ENCODE measurements at places on chromosomes 13 and 19. TPM values are rescaled to one million over a fixed set of nuclear protein-coding genes. Genes with fewer than 3 reads are reported as not detected.

Gene KCNC3
- total RNA-seq, result 2.3 TPM

- H3K36me3 ChIP-seq, result no peaks in the 10 kb centered on the region
- no peak overlapping the region for H3K4me3 ChIP-seq
- H3K27me3 ChIP-seq, result no peaks in the 10 kb centered on the region
Observed at GRCh38 chr13:84810781-84811180, 928.5 kb upstream of the SLITRK1 start.

- DNase-seq, result no peak
- no peaks in the 10 kb centered on the region for H3K4me1 ChIP-seq
- H3K27me3 ChIP-seq, result peaks cover 2% of the 10 kb centered on the region
- no peak overlapping the region for H3K27ac ChIP-seq
- no peaks in the 10 kb centered on the region for H3K36me3 ChIP-seq
Observed at GRCh38 chr19:11633223-11633622, 35.9 kb downstream of the ZNF627 start.

Gene MEIOSIN
- not detected for total RNA-seq

- peak overlapping the region; percentile 92 for H3K4me3 ChIP-seq
- no peaks in the 10 kb centered on the region for H3K27me3 ChIP-seq
- no peak for DNase-seq
- H3K36me3 ChIP-seq, result peaks cover 46% of the 10 kb centered on the region
- H3K27ac ChIP-seq, result peak overlapping the region; percentile 84
- peaks cover 24% of the 10 kb centered on the region for H3K4me1 ChIP-seq
Observed at GRCh38 chr19:52786078-52786463, 520 bp downstream of the ZNF600 start.

Gene ZNF536
- total RNA-seq, result not detected

- peaks cover 83% of the 10 kb centered on the region for H3K4me1 ChIP-seq
- DNase-seq, result peak; percentile 79
- H3K36me3 ChIP-seq, result peaks cover 32% of the 10 kb centered on the region
- peak overlapping the region; percentile 95 for H3K27ac ChIP-seq
- H3K4me3 ChIP-seq, result peak overlapping the region; percentile 49
Observed at GRCh38 chr13:99354371-99354951, 47.3 kb upstream of the GPR183 start.

GRCh38 chr13:102295316-102296048, 106.4 kb downstream of the FGF14 start:
- H3K4me1 ChIP-seq, result no peaks in the 10 kb centered on the region
- no peak overlapping the region for H3K4me3 ChIP-seq
- H3K36me3 ChIP-seq, result no peaks in the 10 kb centered on the region
- no peaks in the 10 kb centered on the region for H3K27me3 ChIP-seq
- DNase-seq, result no peak
- no peak overlapping the region for H3K27ac ChIP-seq

Gene PROSER1
- 65.0 TPM for total RNA-seq

- peaks cover 22% of the 10 kb centered on the region for H3K4me1 ChIP-seq
- H3K4me3 ChIP-seq, result no peak overlapping the region
- H3K36me3 ChIP-seq, result no peaks in the 10 kb centered on the region
- no peak for DNase-seq
- no peaks in the 10 kb centered on the region for H3K27me3 ChIP-seq
Observed at GRCh38 chr19:45163751-45164460, 3.1 kb upstream of the NKPD1 start.

- no peaks in the 10 kb centered on the region for H3K27me3 ChIP-seq
- DNase-seq, result no peak
- H3K27ac ChIP-seq, result no peak overlapping the region
- H3K4me3 ChIP-seq, result no peak overlapping the region
- H3K36me3 ChIP-seq, result peaks cover 1% of the 10 kb centered on the region
Observed at GRCh38 chr13:23859904-23860303, 29.3 kb downstream of the MIPEP start.

DNA sequence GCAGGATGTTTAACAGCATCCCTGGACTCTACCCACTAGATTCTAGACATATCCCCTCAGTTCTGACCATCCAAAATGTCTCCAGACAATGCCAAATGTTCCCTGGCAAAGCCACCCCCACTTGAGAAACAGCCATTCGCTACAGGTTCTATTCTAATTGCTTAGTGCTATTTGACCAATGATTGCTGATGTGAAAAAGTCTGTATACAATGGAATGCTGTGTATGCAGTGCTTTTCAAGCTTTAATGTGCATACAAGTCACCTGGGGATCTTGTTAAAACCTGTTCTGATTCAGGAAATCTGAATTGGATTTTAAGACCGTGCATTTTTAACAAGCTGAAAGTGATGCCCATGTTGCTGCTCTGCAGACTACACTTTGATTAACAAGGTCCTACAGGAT, 331.8 kb upstream of the KLF12 start:
- no peaks in the 10 kb centered on the region for H3K36me3 ChIP-seq
- H3K27me3 ChIP-seq, result peaks cover 2% of the 10 kb centered on the region
- H3K4me1 ChIP-seq, result no peaks in the 10 kb centered on the region
- H3K27ac ChIP-seq, result no peak overlapping the region
- no peak for DNase-seq

Gene SSC5D
- 0.79 TPM for total RNA-seq

Gene ACER1
- total RNA-seq, result 0.26 TPM

- no peaks in the 10 kb centered on the region for H3K27me3 ChIP-seq
- H3K36me3 ChIP-seq, result no peaks in the 10 kb centered on the region
- H3K4me3 ChIP-seq, result no peak overlapping the region
- no peaks in the 10 kb centered on the region for H3K4me1 ChIP-seq
- no peak overlapping the region for H3K27ac ChIP-seq
Observed at GRCh38 chr13:83618966-83619365, 263.3 kb downstream of the SLITRK1 start.

Gene BAX
- total RNA-seq, result 377 TPM

Gene C5AR1
- not detected for total RNA-seq

GRCh38 chr19:18131841-18132596, 20.9 kb upstream of the PIK3R2 start:
- no peak for DNase-seq
- H3K27ac ChIP-seq, result no peak overlapping the region
- no peaks in the 10 kb centered on the region for H3K27me3 ChIP-seq
- peaks cover 10% of the 10 kb centered on the region for H3K4me1 ChIP-seq
- no peak overlapping the region for H3K4me3 ChIP-seq

DNA sequence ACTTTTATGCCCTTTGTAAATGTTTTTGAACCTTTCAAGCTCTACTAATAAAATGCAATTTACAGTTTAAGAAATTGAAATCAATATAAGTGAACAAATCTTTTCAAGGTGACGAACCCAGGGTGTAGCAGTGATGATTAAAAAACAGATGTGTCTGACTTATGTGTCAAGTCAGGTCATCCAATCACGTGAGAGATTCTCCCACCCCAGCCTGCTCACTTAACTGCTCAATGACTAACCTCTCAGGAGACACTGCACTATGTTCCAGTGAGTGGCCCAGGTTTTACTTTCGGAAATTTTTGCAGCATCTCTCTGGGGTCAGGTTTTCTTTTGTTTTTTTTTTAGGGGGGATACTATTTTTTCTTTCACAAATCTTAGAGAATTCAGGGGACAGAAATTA, 60.7 kb downstream of the ZNF429 start:
- H3K4me3 ChIP-seq, result no peak overlapping the region
- no peaks in the 10 kb centered on the region for H3K4me1 ChIP-seq
- DNase-seq, result no peak
- H3K27ac ChIP-seq, result no peak overlapping the region
- H3K27me3 ChIP-seq, result no peaks in the 10 kb centered on the region

DNA sequence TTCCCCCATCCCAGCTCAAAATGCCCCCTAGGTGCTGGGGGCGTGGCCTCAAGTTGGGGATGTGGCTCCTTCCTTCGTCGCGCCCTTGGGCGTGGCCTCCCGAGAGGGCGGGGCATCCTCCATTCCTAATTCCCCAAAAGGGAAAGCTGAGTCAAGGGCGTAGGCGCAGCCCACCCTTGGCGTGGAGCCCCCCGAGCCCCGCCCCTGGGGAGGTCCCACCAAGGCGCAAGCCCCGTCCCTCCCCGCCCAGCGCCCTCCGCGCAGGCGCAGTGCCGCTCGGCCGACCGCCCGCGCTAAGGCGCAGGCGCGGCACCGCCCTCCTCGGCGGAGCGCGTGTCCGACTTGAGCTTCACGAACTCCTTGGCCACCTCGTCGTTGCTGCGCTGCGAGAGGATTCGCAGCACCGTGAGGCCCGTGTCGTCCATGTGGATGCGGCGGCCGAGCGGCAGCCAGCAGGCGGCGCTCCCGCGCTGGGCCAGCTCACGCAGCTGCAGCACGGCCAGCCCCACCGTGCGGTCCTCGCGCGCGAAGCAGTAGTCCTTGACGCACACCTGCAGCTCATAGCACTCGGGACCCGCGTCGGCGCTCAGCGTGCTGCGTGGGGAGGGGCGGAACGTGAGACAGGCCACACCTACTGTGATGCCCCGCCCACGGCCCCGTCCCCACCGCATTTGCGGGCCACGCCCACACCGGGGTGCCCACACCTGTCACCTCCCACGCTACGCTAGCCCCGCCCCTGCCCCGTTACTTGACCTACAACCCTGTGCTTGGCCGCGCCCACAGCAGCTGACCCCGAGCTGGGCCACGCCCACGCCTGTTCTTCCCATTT, 50.5 kb downstream of the COLGALT1 start:
- H3K27me3 ChIP-seq, result peaks cover 35% of the 10 kb centered on the region
- H3K36me3 ChIP-seq, result no peaks in the 10 kb centered on the region
- H3K4me3 ChIP-seq, result peak overlapping the region; percentile 63
- peak overlapping the region; percentile 9 for H3K27ac ChIP-seq
- peak; percentile 87 for DNase-seq

- DNase-seq, result no peak
- peaks cover 65% of the 10 kb centered on the region for H3K4me1 ChIP-seq
- peak overlapping the region; percentile 89 for H3K27ac ChIP-seq
- H3K4me3 ChIP-seq, result peak overlapping the region; percentile 73
Observed at GRCh38 chr13:32530841-32531253, 7.7 kb downstream of the N4BP2L2 start.

Gene ZNF560
- total RNA-seq, result not detected

DNA sequence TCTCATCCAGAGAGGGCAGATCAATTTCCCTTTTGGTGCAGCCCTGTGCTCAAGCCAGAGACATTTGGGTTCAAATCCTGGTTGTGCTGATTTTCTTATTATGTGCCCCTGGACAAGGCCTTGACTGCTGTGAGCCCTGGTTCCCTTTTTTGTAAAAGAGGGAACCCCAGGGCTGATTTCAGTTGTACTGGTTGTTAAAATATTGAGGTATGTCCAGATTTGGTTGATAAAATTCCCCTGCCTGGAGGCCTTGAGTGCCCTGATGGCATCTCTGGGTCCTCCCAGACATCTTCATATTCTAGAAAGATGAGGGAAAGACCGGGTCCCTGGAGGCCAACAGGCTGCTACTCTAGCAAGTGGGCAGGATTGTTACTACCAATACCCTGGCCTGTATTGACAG, 14.4 kb upstream of the PLAUR start:
- H3K27me3 ChIP-seq, result no peaks in the 10 kb centered on the region
- no peak overlapping the region for H3K4me3 ChIP-seq
- DNase-seq, result no peak
- H3K27ac ChIP-seq, result no peak overlapping the region
- H3K4me1 ChIP-seq, result no peaks in the 10 kb centered on the region

Gene GJA3
- total RNA-seq, result 0.76 TPM

GRCh38 chr13:79709471-79709870, 228.5 kb downstream of the NDFIP2 start:
- H3K36me3 ChIP-seq, result no peaks in the 10 kb centered on the region
- H3K4me3 ChIP-seq, result no peak overlapping the region
- no peak overlapping the region for H3K27ac ChIP-seq
- no peak for DNase-seq

DNA sequence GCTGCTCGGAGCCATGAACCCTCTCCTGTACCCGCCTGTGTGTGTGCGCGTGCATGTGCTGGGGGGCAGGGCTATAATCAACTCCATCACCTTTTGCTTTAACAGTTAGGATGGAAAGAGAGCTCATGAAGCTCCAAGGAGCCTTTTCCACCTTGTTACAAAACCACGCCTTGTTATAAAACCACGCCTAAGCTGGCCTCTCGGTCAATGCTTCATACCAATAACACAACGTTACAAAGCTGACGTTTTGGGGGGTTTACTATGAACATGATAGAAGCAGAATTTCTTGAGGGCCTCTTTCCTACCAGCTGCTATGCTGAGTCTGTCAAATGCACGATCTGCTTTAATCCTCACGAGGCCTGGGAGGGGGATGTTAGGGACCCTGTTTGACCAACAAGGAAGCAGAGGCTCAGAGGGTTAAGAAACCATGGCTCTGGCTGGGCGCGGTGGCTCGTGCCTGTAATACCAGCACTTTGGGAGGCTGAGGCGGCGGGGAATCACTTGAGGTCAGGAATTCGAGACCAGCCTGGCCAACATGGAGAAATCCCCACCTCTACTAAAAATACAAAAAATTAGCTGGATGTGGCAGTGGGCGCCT, 11.9 kb downstream of the CAPS start:
- H3K36me3 ChIP-seq, result peaks cover 36% of the 10 kb centered on the region
- H3K27ac ChIP-seq, result no peak overlapping the region
- no peaks in the 10 kb centered on the region for H3K4me1 ChIP-seq
- no peaks in the 10 kb centered on the region for H3K27me3 ChIP-seq
- no peak for DNase-seq
